ENCODE measurements at places on chromosomes 2 and 18. TPM values are rescaled to one million over a fixed set of nuclear protein-coding genes. Genes with fewer than 3 reads are reported as not detected.

DNA sequence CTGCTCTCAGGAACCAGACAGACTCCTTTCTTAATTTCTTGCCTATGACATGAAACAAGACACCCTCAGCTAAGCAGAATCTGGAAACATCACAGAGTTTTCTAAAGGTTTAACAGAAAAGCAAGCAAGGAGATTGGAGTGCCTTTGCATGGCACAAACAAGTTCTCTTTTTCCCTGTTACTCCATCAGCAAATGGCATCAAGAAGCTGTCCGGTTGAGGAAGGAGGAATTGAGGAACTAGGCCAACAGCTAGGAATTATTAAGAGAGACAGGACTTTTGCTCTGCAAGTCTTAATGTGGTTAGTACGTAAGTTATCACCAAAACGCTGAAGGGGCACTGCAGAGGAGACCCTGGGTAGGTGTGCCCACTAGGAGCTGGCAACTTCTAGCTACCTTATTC lies 53.2 kb downstream of the NEB start:
- DNase-seq = no peak

GRCh38 chr2:239275044-239275685 lies 125.7 kb downstream of the HDAC4 start:
- DNase-seq = peak; percentile 49

GRCh38 chr2:240226672-240227537 lies 86.4 kb upstream of the OTOS start:
- no peak for DNase-seq

DNA sequence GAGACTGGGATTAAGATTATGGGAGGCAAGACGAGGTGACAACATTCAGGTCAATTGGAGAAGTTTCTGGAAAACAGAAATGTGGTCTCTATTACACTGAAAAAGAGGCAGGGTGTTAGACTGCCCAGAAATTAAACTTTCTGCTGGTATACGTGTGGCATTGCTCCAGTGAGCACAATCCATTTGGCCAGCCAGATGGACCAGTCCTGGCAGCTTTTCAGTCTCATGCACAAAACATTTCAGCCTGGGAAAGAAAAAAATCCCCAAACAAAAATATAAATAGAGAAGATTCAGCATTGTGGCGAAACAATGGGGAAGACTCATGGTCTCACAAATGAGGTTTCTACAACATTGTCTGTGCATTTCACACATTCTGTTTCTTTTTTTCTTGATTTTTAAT lies 113.9 kb downstream of the HNMT start:
- no peak for DNase-seq

The SGPP2 gene
- total RNA-seq = 0.43 TPM

DNA sequence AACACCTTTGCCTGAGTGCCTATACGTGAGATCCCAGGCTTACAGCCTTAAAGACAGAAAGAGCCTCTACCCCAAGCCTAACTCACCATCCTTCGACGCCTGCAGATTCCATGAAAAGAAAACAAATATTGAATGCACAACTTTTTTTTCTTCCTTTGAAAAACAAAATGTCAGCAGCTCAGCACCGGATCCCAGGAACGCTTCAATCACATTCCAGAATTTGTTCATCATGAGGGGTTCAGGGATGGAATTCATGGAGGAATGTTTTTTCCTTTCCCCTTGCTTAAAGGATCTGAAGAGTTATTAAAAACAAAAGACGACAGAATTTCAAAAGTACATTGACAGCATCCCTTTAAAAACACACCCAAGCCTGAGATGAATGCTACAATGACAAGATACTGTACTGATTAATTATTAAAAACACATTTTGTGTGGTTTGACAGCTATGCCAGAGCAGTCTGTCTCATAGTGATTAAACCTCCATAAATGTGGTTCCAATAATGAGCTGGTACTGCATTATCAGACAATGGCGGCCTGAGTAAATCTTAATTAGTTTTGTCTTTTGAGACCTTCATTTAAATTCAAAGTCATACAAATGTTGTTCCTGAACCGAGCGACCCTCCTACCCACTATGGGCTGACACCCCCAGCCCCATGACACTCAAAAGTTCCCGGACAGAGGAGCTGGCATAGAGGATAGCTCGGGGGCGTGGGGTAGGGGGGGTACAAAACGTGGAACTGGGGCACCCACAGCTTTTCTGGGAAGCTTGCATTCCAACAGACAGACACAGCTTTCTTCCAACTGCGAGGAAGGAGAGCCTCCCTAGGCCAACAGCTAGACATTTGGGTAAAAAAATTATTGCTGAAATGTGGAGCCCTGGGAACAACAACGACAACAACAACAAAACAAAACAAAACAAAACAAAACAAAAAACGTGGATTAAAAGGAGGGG lies 227.5 kb downstream of the TTC32 start:
- no peak for DNase-seq

The MOGAT1 gene
- not detected for total RNA-seq

All from ovary (tissue), 10 donors.